ENCODE measurements at places on chromosomes 12 and 14.

DNA sequence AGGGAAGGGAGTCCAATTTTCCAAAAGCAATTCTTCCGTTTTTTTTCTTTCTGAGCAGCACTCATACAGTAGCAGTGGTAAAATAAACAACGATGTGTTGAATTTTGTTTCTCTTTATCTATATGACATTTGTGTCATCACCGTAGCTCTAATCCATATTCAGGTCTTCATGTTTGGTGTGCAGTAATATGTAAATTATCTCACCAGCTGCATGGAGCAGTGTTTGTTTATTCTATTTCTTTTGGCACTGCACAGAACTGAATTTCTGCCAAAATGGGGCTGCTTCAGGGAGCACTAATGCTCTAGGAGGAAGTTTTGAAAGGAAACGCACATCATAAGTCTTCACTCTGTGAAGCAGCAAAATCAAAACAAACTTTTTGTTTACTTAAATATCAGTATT lies 130.0 kb upstream of the NPAS3 start:
- DNase-seq = no peak

- DNase-seq = no peak
Measured at GRCh38 chr14:40122968-40123648, 690.9 kb upstream of the FBXO33 start.

DNA sequence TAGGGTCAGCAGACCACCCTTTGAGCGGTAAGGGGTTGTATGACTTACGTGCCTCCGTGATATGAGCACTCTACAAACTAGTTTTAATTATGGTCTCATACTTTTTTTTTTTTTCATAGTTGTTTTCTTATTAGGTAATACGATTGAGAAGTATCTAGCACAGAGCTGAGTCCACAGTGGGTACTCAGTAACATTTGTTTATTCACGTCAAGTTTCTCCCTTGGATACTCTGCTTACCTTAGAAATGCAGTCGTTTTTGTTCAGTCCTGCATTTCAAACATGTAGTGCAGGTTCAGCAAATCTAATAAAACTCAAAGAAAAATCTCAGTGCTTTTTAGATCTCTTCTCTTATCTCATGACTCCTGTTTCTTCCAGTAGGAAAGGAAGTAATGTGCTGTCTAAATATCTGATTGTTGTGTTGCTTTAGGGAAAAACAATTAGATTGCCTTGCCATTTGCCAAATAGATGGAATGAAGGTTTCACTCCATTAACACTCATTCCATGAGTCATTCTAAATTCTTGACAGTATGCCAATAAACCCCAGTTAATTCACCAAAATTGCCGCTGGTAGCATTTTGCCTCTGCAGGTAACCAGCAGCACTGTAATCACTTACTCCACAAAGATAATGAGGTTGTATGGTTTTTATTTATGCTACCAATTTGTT lies 118.9 kb downstream of the PTCSC3 start:
- no peak for DNase-seq

- DNase-seq = no peak
Measured at GRCh38 chr14:90019824-90020523, 41.8 kb upstream of the KCNK13 start.

DNA sequence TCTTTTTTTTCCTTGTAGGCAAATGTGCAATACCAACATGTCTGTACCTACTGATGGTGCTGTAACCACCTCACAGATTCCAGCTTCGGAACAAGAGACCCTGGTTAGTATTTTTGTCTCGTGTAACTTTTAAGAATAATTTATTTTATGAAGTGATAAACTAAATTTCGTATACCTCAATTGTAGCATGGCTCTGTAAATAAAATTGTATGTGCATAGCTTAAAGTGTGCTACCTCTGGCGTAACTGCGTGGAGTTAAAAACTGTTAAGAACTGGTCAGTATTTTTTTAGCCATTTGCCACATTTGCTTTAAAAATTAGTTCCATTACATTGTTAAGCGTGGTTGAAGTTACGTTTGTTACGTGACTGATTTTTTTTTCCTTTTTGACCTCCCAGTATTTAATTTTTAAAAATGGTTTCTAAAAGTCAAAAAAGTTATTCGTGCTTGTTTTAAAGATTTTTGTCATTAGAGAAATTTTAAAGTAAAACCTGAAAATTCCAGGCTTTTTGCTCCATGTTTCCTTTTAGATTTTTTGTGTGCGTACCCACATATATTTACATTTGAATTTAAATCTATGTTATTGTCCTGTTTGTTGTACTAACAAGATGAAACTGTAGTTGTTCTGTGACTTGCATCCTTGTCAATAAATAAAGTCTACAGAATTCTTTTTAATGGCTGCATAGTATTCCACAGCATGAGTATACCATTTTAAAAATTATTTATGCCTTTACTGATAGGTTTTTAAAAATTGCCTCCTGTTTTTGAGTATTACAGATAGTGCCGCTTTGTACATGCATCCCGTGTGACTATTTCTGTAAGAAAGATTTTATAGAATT lies 1.4 kb downstream of the MDM2 start:
- no peak for DNase-seq

GRCh38 chr12:56243731-56244181 lies 13.9 kb downstream of the SLC39A5 start:
- no peak for DNase-seq

- peak; percentile 90 for DNase-seq
Measured at GRCh38 chr12:2853626-2854025, 3.2 kb downstream of the TEX52 start.

DNA sequence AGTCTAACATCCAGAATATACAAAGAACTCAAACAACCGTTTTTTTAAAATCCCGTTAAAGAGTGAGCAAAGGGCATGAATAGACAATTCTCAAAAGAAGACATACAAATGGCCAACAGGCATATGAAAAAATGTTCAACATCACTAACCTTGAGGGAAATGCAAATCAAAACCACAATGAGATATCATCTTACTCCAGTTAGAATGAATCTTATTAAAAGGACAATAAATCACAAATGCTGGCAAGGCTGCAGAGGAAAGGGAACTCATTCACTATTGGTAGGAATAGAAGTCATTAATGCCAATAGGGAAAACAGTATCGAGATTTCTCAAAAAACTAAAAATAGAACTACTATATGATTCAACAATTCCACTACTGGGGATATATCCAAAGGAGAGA lies 520.1 kb downstream of the RMST start:
- DNase-seq = no peak

DNA sequence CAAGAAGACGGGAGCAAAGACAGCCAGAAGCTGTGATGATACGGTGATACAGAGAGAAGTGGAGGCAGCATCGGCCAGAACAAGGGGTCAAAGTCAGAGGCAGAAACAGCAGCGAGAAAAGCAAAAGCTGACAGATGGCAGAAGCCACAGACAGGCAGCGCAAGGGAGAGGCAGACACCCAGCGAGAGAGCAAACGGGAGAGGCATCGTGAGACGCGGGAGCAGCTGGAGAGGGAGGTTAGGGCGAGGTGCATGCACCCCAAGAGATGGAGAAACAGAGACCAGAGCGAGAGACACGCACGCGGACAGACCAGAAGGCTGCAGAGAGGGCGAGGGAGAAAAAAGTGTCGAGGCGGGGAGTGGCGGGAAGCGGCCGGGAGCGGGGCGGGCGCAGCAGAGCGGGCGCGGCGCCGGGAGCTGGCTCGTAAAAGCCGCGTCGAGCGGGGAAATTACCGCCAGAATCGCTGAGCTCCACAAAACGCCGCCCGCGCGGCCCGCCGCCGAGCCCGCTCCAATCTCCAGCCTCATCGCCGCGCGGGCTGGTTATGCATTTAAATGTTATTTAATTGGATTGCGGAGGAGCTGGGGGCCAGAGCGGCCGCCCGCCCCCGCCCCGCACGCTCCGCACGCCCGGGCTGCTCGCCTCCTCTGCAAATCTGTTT lies 15.6 kb downstream of the SMUG1 start:
- peak; percentile 80 for DNase-seq

GRCh38 chr14:32564596-32564995 lies 235.5 kb downstream of the AKAP6 start:
- no peak for DNase-seq

DNA sequence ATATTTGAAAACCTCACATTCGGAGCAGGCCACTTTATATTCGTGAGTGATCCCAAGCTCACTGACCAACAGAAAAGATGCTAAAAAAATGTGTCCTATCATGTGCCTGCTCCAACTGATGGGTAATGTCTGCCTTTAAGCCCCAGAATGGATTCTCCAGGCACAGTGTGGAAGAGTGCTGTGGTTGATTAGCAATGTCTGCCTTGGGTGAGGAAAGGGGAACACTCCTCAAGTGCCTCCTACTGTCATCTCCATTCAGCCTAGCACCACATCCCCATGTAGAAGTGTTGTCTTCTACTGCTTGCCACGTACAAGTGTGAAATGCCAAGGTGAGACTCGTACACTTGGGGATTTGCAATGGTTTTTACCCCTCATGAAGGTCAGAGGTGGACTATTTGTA lies 199.3 kb downstream of the SLC41A2 start:
- no peak for DNase-seq

GRCh38 chr12:73677520-73678291 lies 859.9 kb upstream of the ATXN7L3B start:
- DNase-seq = no peak

DNA sequence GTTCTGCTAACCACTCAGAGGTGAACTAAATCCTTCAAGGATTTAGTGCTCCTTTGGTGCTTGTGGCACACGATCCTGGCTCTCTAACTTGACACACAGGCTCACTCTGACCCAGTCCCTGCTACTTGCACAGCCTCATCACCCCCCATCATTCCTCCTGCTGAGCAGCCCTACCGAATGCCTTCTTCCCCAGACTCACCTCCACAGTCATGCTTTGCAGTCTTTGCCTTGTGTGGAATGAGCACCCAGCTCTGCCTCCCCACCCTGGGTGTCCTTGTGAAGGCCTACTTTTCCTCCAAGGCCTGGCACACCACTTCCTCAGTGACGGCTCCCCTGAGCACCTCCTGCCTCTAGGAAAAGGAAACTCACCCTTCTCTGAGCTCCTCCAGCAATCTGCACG lies 7.9 kb upstream of the TINF2 start:
- DNase-seq = no peak

- DNase-seq = no peak
Measured at GRCh38 chr12:10339053-10339840, 31.6 kb downstream of the KLRD1 start.

DNA sequence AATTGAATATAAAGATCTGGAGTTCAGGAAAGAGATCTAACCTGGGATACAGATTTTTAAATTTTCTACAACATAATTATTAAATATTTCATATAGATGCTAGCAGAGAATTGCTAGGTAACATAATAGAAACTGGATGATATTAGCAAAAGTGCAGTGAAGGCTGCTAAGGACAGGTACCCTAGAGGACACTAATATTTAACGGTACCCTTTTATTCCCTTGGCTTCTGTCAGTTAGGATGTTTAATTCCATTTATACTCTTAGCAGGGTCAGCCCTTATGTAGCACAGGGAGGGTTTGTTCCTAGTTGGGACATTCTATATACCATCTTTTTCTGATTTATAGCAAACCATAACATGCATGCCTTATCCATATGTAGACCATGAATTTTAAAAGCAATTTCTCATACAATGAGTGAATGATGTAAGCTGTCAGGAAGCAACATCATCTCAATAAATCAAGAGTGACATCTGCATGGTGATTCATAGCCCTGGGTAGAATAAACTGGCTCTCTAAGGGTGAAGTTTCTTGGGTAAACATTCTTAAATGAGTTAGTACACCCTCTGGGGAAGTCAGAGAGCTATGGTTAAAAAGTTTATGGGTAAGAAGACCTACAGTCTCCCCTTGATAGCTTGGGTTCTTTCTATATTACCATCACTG lies 404.4 kb upstream of the MGAT4C start:
- no peak for DNase-seq

DNA sequence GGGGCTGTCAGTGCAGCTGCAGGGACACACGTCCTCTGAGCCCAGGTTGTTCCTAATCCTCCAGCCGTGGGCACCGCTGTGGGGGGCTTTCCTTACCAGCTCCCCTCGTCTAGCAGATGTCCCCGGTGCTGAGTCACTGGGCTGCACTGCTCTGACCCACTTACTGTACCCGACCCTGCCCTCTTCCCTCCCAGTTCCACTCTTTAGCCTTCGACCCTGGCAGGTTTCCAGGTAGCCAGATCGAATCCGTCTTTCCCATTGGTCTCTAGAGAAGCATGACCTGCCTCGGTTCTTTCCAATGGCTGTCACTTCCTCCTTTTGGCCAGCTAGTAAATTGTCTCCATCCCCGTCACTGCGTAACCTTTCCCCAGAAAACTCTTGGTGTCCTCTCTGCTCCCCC lies 48.4 kb downstream of the ELK3 start:
- DNase-seq = no peak

- DNase-seq = no peak
Measured at GRCh38 chr12:24997496-24997895, 48.6 kb upstream of the BCAT1 start.

- peak; percentile 18 for DNase-seq
Measured at GRCh38 chr12:94426049-94426448, 33.6 kb downstream of the CEP83 start.

GRCh38 chr12:62879691-62880090 lies 55.3 kb downstream of the PPM1H start:
- DNase-seq = no peak

GRCh38 chr12:111730420-111730819 lies 36.3 kb upstream of the ALDH2 start:
- no peak for DNase-seq

GRCh38 chr14:67218126-67218525 lies 23.1 kb upstream of the PALS1 start:
- no peak for DNase-seq

- DNase-seq = no peak
Measured at GRCh38 chr14:64349741-64350490, 38.2 kb upstream of the MTHFD1 start.

DNA sequence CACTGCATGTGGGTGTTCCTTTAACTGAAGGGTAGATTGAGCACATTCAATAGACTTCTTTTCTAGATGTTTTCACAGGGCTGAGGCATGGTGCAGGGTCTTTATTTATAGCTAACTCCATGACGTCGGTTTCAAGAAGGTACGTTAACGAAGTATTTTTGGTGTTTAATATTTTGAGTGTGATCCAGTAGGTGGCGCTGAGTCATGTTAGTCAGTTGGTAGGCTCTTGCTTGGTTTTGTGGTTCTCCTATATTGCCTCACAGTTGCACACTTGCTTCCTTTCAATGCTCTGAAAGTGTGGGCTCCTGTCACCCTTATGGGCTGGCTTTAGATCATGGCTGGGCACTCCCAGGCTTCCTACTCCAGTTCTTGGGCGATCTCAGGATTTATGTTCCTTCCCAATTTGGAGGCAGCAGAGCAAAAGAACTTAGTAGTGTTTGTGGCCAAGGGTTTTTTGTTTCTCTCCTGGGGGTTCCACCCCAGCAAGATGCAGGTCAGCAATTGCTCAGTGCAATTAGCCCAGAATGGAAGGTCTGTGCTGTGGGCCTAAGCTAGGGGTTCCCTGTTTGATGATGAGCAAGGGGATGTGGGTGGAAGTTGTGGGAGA lies 471.6 kb upstream of the FOXG1 start:
- peak; percentile 54 for DNase-seq

DNA sequence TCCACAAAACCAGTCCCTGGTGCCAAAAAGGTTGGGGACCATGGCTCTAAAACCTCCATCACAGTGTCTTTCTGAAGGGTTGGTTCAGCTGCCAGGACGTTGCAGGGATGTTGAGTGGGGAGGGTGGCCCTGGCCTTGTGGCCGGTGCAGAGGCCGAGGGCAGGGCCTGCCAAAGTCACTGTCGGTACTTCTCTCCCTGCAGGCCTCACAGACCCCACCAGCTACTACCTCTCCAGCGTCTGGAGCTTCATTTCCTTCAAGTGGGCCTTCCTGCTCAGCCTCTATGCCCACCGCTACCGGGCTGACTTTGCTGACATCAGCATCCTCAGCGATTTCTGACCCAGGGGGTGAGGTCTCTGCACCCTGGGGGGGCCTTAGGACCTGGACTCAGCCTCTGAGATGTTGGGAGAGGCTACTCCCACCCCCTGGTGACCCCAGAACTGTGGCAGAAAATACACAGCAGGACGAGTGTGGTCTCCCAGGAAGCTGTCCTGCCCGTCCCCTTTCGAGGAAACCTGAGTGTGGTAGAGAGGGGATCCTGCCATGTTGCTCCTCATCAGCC lies 7.0 kb downstream of the SLC48A1 start:
- DNase-seq = no peak
